ENCODE measurements at places on chromosomes 2 and 18. TPM values are rescaled to one million over a fixed set of nuclear protein-coding genes. Genes with fewer than 3 reads are reported as not detected.

Gene ADD2
- 10.0 TPM for polyA plus RNA-seq

Gene NIFK
- 59.1 TPM for polyA plus RNA-seq

Gene GREB1
- polyA plus RNA-seq: 12.2 TPM

Gene ALPG
- polyA plus RNA-seq: not detected

DNA sequence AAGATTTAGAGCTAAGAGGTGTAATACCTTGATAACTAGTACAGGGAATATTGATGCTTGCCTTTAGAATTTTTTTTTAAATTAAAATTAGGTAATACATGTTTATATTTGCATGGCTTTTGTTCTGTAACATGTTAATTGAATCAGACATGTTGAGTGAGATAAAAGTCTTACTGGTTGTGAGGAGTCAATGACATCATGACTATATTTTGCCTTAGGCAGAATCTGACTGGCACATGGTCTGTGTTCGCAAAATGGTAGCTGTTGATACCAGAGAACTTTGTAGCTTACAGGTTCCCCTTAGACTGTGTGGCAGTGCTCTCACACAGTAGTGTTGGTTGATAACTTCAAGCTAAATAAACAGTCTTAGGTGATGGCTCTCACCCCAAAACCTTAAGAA, 199.7 kb downstream of the PTPRM start:
- no peak overlapping the region for H3K27ac ChIP-seq
- H3K27me3 ChIP-seq: no peaks in the 10 kb centered on the region
- DNase-seq: no peak
- no peak overlapping the region for H3K4me3 ChIP-seq
- H3K36me3 ChIP-seq: no peaks in the 10 kb centered on the region

DNA sequence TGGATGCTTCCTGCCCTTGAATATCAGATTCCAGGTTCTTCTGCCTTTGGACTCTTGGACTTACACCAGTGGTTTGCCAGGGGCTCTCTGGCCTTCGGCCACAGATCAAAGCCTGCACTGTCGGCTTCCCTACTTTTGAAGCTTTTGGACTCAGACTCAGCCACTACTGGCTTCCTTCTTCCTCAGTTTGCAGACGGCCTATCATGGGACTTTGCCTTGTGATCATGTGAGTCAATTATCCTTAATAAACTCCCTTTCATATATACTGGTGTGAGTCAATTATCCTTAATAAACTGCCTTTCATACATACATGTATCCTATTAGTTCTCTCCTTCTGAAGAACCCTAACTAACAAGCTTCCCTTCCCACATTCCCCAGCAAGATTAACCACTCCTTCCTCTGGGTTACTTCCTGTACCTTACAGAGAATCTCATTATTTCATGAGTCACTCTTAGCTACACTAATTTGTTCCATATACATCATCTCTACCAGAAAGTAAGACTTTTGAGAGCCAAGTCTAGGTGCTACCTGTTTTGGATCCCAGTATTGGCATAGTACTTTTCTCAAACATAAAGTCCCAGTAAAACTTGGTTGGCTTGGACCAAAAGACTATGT, 31.3 kb upstream of the LRATD1 start:
- DNase-seq: no peak
- no peaks in the 10 kb centered on the region for H3K27me3 ChIP-seq
- H3K27ac ChIP-seq: no peak overlapping the region

DNA sequence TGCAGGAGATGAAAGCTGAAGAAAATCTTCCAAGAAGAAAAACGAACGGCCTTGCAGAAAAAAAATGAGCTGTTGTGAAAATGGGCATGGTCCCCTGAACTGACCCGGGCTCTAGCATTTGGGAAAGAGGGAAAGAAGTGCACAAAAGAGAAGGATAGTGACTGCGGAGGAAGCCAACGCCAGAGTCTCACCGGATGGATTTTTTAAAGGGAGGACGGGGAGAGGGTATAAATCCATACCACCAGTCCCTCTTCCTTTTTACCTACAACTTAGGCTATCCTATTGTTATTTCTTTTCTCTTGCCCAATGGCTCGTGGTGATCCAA, 601 bp downstream of the WDR35 start:
- DNase-seq: no peak
- peak overlapping the region; percentile 72 for H3K27ac ChIP-seq
- no peaks in the 10 kb centered on the region for H3K36me3 ChIP-seq
- peaks cover 6% of the 10 kb centered on the region for H3K4me1 ChIP-seq
- H3K27me3 ChIP-seq: peaks cover 2% of the 10 kb centered on the region

- DNase-seq: no peak
- no peaks in the 10 kb centered on the region for H3K27me3 ChIP-seq
- no peaks in the 10 kb centered on the region for H3K4me1 ChIP-seq
Observed at GRCh38 chr18:73711256-73711655, 436.4 kb downstream of the FBXO15 start.

DNA sequence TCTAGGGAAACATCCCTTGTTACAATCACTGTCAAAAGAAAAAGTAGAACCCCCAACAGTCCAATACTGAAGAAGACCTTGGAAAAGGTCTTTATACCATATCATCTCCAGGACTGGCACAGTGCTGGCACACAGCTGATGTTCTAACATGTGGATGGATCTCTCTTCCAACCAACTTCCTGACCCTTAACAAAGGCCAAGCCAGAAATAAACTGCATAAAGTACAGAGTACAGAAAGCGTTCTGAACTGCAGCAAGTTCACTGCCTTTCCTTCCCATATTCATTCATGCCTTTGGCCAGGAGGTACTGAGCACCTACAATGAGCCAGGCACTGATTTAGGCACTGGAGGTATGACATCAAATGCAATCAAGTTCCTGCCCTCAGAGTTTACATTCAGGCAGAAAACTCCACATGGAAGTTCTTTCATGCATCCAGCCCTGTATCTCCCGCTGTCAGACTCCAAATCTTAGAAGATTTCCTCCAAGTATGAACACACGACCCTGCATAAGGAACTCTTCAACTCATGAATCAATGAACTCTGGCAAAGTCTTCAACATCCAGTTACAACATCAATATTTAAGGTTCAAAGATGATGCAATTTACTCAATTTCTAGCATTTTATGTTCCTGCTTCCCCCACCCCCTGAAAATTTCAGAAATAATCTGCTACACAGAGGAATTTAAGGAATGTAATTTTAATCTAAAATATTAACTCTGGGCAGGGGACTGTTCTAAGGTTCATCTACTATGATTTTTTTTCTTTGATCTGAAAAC, 33.8 kb downstream of the ACVR1 start:
- no peaks in the 10 kb centered on the region for H3K27me3 ChIP-seq
- H3K4me1 ChIP-seq: peaks cover 43% of the 10 kb centered on the region
- no peak overlapping the region for H3K4me3 ChIP-seq
- no peak overlapping the region for H3K27ac ChIP-seq
- no peaks in the 10 kb centered on the region for H3K36me3 ChIP-seq
